Thymus (tissue), 14 donors: ENCODE measurements at places on chromosomes 6 and 20. TPM values are rescaled to one million over a fixed set of nuclear protein-coding genes. Genes with fewer than 3 reads are reported as not detected.

Gene EBF4
- total RNA-seq, result 2.9 TPM

Gene SDCBP2
- 2.1 TPM for total RNA-seq

Gene RAMACL
- total RNA-seq, result 0.28 TPM

Gene SPEF1
- total RNA-seq, result 0.05 TPM

Gene BTBD9
- 4.2 TPM for total RNA-seq

Gene GJA10
- total RNA-seq, result 0.05 TPM

Gene RNF114
- total RNA-seq, result 40.8 TPM

Gene ENPP3
- 4.4 TPM for total RNA-seq

Gene THBS2
- total RNA-seq, result 4.2 TPM

Gene SAMD5
- 0.42 TPM for total RNA-seq

Gene PABPC1L
- total RNA-seq, result 7.2 TPM

Gene GNMT
- total RNA-seq, result 3.0 TPM
